ENCODE measurements at places on chromosomes 11 and 22.

- DNase-seq = no peak
Observed at GRCh38 chr11:117097389-117098268, 599 bp downstream of the SIK3 start.

GRCh38 chr11:78310500-78310909 is 107.1 kb downstream of the GAB2 start:
- no peak for DNase-seq

DNA sequence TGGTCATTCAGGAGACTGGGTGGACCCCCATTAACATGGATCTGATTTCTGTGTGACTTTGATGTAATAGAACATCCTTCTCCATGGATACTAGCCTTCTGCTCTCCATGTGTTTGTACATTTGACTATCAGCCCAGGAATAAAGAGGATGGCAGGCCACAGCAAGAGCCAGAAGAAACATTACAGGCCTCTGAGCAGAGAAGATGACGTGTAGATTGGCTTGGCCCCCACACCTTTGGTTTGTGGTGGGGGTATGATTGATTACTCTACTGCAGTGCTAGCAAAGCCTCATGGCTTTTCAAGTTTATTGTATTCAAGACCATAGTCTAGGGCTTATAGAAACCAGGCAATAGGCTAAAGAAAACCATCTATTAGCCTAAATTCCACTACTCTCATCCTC is 77.0 kb downstream of the GRAMD1B start:
- DNase-seq = no peak

- DNase-seq = no peak
Observed at GRCh38 chr11:92979176-92979575, 9.7 kb downstream of the MTNR1B start.

GRCh38 chr22:38172832-38173640 is 8.6 kb downstream of the PLA2G6 start:
- no peak for DNase-seq

GRCh38 chr11:12123799-12124198 is 13.4 kb downstream of the MICAL2 start:
- DNase-seq = no peak

DNA sequence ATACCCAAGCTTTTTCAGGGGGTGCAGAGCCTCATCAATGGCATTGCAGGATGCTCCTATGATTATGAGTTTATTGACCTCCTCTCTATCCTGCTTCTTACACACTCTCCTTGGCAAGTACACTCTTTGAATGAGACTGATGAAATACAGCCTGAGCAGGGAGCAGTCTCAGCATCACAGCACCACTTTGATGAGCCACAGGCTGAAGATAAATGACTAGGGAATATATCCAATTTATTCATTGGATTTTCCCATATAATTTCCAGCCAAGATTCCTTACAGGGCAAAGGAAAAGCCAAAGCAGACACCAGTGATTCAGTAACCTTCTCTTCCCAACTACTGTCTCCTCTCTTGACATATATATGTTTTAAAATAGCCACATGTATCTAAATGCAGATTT is 79.2 kb downstream of the CASP12 start:
- DNase-seq = no peak

- no peak for DNase-seq
Observed at GRCh38 chr22:26958378-26958777, 301.0 kb downstream of the MIAT start.

GRCh38 chr11:45599161-45599943 is 66.1 kb downstream of the CHST1 start:
- DNase-seq = no peak

GRCh38 chr11:111352935-111353710 is 26.0 kb downstream of the POU2AF1 start:
- DNase-seq = no peak

DNA sequence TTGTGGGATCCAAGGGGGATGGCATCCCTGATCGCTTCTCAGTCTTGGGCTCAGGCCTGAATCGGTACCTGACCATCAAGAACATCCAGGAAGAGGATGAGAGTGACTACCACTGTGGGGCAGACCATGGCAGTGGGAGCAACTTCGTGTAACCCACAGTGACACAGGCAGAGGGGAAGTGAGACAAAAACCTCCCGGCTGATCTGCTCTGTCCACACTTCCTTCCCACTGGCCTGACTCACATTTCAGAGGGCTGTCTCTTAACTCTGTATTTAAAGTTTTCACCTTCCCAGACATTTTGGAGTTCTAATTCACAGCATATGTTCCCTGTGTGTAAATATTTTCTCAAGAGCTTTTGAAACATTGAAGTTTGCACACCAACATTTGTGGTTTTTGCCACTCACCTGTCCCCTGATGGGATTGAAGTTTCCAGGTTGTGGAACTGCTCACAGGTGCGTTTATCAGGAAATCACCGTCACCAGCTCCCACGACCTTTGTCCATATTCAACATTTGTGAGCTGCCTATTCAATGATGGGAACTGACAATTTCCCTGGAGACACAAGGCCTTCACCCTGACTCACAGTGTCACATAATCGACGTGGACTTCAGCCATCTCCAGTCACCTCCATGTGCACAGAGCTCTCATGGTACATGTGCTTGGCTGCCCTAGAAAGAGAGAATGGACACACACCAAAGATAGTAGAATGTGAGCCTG is 99.2 kb downstream of the VPREB1 start:
- DNase-seq = no peak

DNA sequence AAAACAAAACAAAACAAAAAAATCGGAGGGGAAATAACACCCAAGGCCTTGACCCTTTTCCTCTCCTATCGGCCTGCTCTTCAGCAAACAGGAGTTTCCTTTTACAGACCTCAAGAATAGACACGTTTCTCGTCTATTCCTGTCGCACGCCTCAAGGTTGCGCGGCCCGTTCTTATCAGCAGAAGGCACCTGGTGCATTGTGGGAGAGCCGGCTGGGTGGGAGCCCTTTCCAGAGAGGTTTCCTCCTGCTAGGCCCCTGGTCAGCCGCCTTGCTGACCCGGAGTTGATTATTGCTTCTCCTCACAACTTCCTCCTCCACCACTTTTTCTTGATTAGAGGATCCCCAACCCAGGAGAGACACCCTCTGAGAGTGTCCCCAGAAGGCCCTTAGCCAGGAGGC is 497.3 kb downstream of the MIAT start:
- DNase-seq = no peak

- DNase-seq = no peak
Observed at GRCh38 chr11:61293867-61294716, 1.0 kb downstream of the VWCE start.

DNA sequence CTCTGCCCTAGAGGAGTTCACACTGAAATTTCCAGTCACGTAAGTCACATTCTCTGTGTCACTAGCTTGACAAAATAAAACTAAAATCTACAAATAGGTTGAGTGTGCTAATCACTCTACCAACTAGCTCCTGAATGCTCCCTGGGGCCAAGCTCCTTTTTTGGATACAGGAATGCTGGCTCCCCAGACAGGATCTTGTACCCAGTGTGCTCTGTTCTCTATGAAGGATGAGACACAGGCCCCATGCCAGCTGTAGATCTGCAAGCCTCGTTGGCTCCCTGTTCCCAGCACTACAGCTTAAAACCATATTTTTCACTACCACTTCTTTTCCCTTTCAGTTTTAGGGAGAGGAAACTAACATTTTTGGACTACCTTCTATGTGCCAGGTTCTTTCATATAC is 3.7 kb upstream of the IPO7 start:
- no peak for DNase-seq

- no peak for DNase-seq
Observed at GRCh38 chr22:48175721-48176120, 1413.3 kb downstream of the TBC1D22A start.

DNA sequence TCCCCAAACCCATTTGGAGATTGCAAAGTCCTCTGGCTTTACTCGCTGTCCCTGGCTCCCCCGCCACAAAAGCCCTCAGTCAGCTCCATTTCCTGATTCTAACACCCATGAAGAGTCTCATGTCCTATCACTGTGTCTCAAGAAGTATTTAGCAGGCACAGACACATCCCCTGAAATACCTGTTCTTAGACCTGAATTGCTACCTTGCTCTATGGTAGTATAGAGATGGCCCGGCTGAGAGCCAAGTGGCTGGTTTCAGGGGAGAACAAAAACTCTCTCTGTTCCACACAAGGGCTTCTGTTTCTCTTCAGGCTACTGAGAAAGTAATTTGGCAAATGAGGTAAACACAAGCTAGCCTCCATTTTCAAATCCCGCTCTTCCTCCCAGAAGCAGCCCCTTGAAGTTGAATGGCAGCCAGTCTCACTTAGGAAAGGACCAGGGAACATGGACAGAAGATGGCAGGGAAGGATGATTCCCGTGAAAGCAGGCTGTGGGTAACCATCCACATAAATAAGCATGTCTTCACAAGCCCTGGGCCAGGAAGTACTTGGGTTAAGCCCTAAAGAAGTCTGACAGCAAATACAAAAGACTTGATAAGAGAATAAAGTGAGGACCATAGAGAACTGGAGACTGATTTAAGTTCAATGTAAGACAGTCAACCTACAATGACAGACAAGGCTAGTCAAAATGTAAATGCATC is 137.8 kb downstream of the C11orf58 start:
- DNase-seq = no peak

DNA sequence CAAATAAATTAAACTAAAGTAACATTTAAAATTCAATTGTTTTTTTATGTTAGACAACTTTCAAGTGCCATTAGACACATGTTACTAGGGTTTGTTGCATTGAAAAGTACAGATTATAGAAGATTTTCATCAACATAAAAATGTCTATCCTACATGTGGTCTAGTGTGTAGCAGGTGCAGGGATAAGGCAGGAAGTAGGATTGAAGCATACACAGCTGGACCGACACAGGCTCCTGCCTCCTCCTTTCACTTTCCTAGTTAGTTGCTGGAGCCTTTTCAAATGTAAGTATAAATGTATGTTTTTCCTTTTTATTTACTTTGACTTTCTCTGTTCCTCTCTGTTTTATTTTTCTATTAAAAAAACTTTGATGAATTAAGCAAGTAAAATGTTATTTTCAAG is 246.9 kb upstream of the LUZP2 start:
- DNase-seq = no peak

GRCh38 chr11:117686711-117687110 is 110.3 kb downstream of the DSCAML1 start:
- no peak for DNase-seq

DNA sequence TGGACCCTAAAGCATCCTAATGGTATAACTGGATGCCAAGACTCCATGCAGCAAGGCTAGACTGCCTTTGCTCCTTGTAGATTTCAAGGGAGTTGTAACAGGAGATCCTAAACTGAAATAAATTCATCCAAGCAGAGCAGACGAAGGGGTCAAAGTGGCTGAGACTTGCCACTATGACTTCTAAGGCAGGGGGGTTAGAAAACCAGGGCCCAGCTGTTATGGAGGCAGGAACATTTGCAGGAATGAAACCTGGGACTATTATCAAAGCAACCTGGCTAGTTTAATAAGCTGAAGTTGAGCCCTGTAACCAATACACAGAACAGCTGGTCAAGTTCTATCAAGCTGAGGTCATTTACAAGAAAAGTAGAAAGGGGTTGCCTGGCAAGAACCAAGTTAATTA is 122.2 kb upstream of the TRPC6 start:
- DNase-seq = no peak

- no peak for DNase-seq
Observed at GRCh38 chr11:61923166-61924063, 6.0 kb upstream of the RAB3IL1 start.

GRCh38 chr11:76044750-76045320 is 161.5 kb downstream of the WNT11 start:
- no peak for DNase-seq

- no peak for DNase-seq
Observed at GRCh38 chr11:628056-628455, 1.1 kb upstream of the SCT start.

GRCh38 chr22:17772958-17773605 is 1.2 kb downstream of the BID start:
- no peak for DNase-seq

DNA sequence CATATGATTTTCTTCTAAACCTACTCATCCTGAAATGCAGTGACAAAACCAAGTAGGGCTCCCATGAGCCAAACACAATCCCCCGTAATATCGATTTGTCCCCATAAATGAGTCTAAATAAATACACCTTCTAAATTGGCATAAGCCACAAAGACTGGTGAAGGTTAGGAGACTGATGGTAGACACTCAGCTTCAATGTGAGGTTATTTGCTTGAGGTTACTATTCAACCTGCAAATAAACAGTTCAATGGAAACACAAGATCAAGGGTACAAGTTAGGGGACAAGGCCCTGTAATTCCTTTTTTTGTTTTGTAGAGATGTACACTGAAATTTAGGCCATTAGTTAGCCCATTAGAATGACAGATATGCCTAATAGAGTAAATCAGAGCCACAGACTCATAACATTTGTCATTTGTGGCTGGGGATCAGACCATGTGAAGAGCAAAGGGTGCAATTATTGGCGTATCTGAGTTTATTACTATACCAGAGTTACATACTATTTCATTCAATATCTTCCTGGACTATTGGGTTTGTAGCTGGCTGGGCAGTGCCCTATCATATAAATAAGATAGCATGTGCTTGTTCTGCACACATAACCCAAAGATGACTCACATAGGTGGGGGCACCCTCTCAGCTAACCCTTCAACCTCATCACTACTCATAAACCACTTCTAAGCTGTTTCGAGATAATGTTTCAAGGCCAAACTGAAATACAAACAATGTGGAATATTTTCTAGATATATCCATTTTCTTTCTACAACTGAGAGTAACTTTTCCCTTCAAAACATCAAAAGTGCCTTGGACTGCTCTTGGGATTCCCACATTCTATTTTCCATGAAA is 695.3 kb downstream of the KCNA4 start:
- no peak for DNase-seq

DNA sequence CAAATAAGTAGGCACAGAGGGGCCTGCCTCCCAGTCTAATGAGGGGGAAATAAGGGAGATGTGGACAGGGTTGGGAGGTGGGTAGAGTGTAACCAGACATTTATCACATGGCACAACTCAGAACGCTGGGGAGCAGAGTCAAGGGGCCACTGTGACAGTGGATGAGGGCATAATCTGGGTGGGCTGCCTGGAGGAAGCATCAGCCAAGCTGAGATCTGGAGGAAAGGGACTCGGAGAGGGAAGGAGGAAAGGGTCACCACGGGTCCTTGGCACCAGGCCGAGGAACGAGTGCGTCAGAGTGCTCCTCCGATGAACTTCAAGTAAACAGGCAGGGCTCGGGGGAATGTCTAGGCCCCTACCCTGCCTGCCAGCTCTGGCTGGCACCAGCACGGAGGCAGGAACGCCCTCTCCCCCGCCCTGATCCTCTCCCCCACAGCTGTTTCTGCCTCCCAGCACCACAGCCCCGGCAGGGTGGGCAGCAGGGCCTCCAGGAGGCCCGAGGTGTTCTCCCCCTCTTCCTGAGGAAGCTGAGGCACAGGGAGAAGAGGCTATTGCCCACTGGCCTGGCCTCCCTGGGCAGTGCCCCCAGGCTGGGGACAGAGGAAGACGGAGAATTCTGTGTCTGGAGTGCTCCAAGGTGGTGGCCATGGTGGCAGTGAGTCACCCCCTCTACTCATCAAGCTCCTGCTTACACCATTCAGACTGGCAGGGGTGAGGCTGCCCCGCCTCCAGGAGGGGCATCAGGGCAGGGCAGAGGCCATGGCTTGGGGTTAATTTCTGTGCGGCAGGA is 4.2 kb downstream of the ALDH3B1 start:
- no peak for DNase-seq
